Bone marrow (tissue), 2 donors: ENCODE measurements at places on chromosomes 6 and 20.
A peak's percentile ranks its signal among the peaks of the same experiment; 100 is the strongest.

DNA sequence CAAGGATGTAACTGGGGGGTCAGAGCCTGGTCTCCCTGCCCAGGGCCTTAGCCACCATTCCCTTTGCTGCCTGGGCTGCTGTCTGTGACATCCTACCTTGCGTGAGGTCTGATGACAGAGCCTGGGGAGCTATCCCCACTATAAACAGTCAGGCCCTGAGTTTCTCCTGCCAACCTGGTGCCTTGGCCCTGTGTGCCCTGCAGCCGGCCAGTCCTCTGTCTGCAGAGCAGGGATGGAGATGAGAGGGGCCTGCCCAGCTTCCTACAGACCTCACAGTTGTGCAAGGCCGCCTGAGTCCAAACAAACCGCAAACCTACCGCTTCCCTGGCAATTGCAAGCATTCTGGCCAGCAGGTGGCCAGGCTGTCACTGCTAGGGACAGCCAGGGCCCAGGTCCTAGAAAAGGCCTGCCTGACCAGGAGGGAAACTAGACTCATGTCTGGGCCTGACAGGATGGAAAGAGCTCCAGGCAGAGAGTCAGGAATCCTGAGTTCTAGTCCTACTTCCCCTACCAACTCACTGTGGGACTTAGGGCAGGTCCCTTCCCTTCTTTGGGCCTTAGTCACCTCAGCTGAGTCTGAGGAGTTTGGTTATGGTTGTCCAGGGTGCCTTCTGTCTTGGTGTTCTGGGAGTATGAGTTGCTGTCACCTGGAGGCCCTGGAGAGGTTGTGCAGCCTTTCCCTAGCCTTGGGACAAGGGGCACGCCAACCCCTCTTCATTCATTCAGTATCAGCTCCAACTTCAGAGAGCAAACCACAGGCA is 86.2 kb downstream of the VEGFA start:
- DNase-seq, result no peak

- DNase-seq, result no peak
Observed at GRCh38 chr6:113352029-113352801, 504.9 kb upstream of the MARCKS start.

DNA sequence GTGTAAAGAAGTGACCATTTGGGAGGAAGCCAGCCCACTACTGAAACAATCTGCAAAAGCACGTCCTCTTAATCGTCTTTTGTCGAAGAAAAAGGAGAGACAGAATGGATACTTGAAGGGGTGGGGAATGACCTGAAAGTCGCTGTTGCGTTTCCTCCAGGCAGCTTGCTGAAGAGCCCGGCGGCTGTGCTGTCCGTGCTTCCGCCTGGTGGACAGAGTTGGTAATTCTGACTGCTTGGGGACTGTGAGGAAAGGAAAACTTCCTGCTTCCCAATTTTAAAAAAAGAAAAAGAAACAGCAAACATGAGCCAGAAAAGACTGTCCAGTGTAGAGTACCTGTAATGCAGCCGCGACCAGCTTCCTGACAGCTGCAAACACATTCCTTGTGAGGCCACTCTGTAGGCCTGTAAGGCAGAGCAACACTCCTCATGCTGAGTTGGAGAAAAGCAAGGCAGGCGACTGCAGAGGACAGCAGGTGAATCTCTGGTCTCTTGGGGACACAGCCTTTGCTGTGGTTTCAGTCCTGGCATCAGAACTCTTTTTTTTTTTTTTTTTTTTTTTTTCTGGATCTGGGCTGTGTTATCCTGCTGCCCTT is 251.1 kb upstream of the TBX18 start:
- DNase-seq, result no peak

GRCh38 chr6:25089442-25089841 is 153.7 kb upstream of the RIPOR2 start:
- no peak for DNase-seq

- peak; percentile 66 for DNase-seq
Observed at GRCh38 chr20:62642051-62642665, at the start of gene SLCO4A1. TSS of gene SLCO4A1 (plus strand) at chr20:62642503. CDS start at chr20:62656455, 13,952 bp downstream.

DNA sequence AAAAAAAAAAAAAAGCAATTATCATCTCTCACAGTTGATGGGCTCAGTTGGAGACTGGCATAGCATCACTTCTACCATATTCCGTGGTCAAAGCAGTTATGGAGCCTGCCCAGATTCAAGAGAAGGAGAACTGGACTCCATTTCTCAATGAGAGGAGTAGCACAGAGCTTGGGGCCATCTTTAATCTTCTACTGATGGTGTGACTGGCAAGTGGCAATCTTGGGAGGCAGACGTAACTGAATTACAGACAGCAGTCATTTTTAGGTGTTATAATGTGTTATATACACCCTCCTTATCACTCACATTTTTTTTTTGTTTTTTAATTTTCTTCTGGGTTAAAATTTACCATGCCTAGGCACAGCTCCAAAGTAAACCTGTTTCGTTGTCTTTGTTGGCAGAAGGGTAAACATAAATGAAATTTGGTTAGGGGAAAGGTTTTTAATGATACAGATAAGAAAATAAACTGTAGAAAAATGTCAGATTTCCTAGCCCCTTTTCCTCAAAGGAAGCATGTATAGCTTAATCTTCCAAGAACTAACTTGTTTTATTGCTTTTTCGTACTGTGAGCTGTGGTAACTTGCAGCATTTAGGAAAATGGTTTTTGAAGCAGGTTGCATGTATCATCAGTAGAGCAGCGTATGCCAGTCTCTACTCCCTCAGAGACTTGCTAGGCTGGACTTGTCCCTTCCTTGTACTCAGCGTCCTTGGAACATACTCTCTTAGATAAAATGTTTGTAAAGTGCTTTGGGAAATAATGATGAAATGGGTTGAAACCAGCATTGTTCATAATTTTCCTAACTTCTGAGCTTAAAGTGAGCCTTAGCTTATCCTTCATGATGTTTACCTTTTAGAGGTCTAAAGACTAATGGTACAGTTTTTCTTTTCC is 25.7 kb downstream of the ZFAND3 start:
- DNase-seq, result no peak

DNA sequence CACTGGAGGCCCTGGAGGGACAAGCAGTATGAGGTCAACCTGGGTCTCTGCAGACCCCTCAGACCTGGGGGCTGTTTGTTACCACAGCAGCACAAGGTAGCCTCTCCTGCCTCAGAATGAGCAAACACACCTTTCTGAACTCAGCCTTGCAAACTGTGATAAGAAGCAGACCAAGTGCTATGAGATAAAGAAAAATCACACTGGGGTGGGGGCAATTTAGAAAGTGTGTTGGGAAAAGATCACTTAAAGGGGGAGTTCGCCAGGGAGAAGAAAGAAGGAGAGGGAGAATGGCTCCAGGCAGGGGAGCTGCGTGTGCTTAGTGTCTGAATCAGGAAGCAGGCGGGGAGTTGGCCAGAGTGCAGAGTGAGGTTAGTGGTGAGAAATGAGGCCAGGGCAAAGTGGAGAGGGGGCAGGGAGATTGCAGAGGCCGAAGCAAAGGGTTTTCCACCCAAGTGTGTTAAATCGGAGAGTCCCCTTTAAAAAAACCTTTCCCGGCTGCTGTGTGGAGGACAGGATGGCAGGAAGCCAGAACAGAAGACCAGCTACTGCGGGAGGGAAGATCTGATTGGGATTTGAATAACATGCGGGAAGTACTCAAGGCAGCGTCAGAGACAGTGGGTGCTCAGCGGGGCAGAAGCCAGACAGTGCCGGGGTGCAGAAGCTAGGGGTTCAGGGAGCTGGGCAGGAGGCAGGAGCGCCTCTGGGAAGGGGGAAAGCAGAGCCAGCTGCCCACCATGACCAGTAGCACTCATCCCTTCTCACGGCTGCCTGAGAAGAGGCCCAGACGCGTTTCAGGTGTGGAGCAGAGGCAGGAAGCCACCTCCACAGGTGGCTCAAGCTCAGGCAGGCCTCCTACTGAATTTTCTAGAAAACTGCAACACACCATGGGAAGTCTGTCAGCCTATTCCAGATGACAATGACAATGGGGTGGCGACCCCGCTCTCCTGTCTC is 9.0 kb downstream of the ADA start:
- DNase-seq, result no peak

DNA sequence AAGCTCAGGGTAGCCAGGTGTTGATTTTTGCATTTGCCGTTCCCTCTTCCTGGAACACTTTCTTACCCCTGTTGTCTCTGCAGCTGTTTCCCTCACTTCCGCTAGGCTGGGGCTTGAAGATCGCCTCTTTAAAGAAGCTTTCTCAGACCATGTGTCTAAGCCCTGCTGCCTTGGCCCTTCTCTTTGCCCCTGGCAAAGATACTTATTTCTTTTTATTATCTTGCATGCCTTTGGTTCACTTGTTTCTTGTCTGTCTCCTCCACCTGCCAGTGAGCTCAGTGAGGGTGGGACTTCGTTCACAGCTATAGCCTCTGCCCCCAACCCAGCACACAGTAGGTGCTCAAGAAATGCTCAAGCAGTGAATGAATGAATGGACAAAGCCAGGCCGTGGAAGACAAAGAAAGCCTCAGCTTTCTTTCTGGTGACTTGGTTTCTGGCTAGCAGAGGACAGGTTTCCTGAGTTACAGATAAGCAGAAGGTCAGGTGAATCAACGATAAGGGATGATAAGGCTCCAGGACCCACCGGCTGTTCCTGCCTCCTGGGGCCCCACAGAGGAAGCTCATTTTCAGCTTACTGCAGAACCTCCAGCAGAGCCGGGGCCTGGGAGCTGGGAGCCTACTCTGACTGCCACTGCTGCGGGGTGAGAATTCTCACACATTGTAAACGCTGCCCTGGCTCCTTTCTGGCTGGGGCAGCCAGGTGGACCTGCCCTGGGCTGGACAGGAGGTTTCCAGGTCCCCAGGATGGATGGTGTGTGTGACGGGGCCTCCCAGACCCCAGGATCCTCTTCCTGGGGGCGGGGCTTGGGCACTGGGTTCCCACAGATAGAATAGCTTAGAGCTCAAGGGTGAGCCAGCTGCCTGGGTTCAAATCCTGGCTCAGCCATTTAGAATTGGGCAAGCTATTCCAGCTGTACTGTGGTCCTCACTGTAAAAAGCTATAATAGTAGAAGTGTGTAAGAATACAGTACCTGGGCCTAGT is 29.8 kb downstream of the SNAI1 start:
- peak; percentile 89 for DNase-seq

GRCh38 chr6:17584241-17584803 is 15.8 kb upstream of the FAM8A1 start:
- peak; percentile 40 for DNase-seq

GRCh38 chr20:17799575-17800227 is 99.9 kb downstream of the BANF2 start:
- no peak for DNase-seq

DNA sequence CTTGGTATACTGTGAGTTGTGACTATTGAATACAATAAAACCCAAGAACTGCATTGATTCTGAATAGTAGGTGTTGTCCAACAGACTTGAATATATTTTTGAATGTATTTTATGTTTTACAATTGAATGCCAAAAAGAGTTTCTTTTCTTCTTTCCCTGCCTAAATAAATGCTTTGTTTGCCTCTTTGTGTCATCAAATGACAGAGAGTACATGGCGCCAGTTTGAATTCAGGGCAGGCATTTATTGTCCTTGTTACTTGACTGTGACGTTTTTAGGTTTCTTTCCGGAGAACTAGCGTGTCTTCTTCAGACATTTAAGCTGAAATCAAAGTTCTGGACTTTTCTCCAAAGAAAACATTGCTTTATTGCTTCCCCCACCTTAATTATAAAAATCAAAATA is 16.6 kb downstream of the KIF3B start:
- no peak for DNase-seq

- no peak for DNase-seq
Observed at GRCh38 chr6:32883789-32884188, 29.8 kb downstream of the PSMB9 start.

DNA sequence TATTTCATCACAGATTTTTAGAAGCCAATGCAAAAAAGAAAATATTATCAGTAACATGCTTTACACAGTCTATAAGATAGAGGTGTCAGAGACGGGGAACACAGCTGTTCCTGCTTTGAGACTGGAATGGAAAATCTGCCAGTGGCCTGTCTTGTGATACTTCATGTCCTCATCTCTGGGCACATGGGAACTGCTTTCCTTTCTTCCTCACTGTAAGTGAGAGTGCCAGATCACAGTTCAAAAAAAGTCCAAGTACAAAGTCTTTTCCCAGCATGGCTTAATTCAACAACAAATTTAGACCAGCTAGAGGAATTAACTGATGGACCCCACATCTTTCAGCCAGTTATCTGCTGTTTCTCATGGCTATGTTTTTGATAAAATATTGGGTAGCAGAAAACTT is 490.4 kb downstream of the CDKAL1 start:
- DNase-seq, result no peak

GRCh38 chr6:168905451-168906090 is 348.1 kb downstream of the THBS2 start:
- no peak for DNase-seq
